ENCODE measurements at places on chromosomes 7 and 10.

GRCh38 chr7:31105256-31105950 lies 53.3 kb downstream of the ADCYAP1R1 start:
- DNase-seq, result no peak

GRCh38 chr10:52481986-52482555 lies 168.0 kb downstream of the DKK1 start:
- DNase-seq, result no peak

DNA sequence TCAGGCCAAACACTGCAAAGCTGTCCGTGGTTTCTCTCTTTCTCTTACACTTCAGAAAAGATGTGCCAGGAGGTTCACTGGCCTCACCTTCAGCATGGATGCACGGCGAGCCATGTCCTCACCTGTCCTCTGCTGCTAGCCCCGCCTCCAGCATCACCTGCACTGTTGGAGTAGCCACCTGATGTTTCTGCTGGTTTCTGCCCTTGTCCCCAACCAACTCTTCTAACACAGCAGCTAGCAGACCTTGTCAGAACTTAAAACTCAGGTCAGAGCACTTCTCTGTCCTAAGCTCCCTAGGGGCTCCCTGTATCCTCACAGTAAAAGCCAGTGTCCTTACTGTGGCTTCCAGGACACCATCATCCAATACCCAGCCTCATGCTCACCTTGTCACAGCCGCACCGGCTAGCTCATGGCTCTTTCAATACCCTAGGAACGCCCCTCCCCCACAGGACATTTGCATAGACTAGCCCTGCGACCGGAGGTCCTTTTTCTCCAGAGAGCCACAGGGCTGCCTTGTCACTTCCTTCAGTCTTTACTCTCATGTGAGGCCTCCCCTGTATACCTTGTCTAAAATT lies 15.2 kb downstream of the PALD1 start:
- DNase-seq, result no peak

- DNase-seq, result no peak
Measured at GRCh38 chr10:84375011-84375410, 46.6 kb downstream of the CCSER2 start.

DNA sequence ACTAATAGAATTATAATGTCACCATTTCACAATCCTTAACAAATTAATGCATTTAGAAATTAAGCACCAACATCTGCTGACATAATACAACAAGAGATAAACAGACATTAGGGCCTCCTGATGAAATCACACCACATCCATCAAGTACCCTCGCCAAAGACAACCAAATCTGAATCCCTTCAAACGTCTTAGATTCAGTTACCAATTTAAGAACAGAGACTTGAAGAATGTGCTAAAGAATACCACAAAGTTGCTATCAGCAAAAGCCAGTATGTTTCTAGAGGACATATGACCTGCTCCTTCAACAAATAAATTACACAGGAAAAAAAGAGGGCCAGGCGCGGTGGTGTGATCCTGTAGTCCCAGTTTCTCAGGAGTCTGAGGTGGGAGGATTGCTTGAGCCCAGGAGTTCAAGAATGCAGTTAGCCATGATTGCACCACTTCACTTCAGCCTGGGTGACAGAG lies 144.5 kb downstream of the REEP3 start:
- DNase-seq, result no peak

GRCh38 chr7:108789451-108789850 lies 219.8 kb downstream of the DNAJB9 start:
- DNase-seq, result no peak

- DNase-seq, result no peak
Measured at GRCh38 chr10:133040198-133040597, 47.5 kb upstream of the ADGRA1 start.

- DNase-seq, result no peak
Measured at GRCh38 chr7:142434666-142435167, 176.9 kb upstream of the PRSS58 start.

DNA sequence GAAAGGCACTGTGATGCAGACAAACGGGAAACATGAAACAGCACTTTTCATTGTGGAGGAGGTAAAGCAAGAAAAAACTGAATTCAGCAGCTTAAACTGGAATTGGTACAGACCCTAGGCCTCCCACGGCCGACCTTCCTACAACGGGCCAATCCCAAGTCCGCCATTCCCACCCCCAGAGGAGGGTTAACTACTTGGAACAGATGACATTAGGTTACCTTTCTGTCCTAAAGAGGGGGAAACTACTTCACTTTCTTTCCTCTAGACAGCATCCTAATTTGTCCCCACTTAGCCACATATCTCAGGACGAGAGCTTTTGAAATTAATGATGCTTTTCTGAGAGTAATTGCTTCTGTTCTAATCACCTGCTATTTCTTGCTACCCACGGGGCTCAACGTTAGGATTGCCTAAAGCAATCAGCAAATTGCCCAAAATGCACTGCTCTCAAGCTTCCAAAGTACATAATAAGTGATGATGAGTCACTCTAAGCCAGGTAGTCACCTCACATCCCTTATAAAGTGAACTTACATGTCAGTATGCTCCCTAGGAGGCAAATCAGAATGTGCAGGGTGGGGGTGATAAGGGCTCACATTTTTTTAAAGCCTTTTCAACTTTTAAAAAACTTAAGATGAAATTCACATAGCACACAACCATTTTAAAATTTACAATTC lies 36.7 kb downstream of the LSM5 start:
- DNase-seq, result no peak

DNA sequence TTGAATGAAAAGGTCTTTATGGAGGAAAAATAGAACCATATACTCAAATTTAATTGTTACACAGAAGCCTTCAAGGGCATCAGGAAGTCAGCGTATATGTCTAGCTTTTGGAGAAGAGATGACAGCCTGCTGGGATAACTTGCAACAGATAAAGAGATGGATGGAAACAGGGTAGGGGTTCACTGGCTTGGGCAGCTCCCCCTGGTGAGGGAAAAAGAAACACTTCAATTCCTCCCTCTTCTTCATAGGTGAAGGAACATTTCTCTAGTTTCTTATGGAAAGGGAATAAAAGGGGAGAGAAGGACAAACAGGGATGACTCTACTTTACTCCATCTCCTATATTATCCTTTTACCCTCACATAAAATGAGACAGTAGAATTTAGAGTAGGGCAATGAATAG lies 635.7 kb downstream of the PHTF2 start:
- no peak for DNase-seq

DNA sequence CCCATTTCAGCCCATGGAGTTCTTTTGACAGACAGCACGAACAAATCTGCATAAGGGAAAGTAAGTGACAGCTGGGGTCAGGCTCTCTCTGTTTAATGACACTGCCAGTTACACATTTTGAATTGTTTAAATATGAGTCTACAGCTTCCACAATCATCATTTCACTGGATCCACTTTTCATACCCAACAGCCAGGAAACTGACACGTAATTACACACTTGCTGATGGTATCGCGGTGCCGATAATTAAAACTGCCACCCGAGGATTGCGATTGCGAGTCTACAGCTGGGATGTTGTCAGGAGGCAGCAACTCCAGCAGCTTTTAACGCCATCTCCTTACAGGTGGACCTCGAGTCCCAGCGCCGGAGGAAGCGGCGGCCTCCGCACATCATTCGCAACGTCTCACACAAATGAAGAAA lies 230.8 kb upstream of the MGMT start:
- DNase-seq, result no peak

DNA sequence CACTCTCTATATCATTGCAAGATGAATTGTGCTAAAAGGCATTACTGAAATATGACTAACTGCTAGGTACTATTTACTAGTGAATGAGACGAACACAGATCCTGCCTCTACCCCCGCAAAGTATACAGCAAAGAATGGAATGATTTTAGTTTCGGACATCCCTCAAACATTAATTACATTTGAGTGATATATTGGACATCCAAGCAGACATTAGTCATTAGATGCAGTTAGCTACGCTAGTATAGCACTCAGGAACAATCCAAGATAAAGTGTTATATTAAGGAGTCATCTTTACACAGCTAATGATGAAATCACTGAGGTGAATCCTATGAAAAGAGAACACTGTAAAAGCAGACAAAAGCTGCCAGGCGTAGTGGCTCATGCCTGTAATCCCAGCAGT lies 7.3 kb upstream of the TAF3 start:
- no peak for DNase-seq

- no peak for DNase-seq
Measured at GRCh38 chr10:44293842-44294241, 91.1 kb downstream of the CXCL12 start.

- DNase-seq, result no peak
Measured at GRCh38 chr10:32148864-32149251, 92.6 kb upstream of the KIF5B start.

DNA sequence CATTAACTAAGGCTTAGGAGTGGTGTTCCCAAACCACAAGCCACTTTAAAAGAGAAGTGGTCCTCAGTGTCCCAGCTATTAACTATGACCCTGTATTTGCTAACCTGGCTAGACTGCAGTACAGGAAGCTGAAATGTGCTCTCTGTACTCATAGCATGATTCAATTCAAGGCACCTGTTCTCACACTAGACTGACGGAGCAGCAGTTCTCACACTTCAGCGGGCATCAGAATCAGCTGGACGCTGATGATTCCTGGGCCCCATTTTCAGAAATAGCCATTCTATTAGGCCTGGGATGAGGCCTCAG lies 24.5 kb upstream of the MSRB2 start:
- no peak for DNase-seq

Measured in stimulated activated CD8-positive, alpha-beta memory T cell treated with anti-CD3 and anti-CD28 coated beads, Interleukin-15, amount 100 ng/mL, for 1 hour (primary cell).